RWPE1 (cell line): ENCODE measurements at places on chromosomes 12 and 14.

DNA sequence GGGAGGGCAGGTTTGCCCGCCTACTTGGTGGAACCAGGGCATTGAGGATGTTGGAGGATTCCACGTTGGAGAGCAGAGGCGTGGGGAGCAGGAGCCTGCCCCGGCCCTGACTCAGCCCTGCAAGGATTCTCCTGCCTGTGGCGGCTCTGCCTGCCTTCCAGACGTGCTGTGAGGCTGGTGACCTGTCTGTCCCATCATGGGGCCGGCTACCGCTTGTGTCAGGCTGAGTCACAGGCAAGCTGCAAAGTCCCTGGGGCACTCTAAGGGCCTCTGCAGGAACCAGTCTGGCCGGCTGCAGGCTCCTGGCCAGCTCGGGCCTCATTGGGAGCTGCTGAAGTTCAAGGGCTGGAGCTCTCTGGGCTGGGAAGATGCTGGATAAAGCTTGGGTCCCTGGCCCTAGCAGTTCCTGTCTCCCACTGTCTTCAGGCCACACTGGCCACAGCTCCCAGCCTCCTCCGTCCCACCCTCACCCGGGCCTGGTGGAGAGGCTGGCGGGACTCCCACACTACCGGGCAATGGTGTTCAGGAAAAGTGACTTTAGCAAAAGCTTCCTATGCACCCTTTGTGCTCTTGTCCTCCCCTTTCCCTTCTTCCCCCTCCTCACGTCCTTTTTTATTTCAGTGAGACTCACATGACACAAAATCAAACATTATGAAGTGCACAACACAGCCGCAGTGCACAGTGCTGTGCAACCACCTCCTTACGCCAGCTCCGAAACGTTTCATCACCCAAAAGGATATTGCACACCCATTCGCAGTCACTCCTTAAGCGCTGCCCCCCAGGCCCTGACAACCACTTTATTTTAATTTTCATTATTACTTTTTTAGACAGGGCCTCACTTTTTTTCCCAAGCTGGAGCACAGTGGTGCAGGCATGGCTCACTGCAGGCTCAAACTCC is 22.0 kb upstream of the ULK1 start:
- peak; percentile 78 for DNase-seq

- no peak for DNase-seq
Measured at GRCh38 chr12:109779382-109779781, 53.8 kb downstream of the TRPV4 start.

DNA sequence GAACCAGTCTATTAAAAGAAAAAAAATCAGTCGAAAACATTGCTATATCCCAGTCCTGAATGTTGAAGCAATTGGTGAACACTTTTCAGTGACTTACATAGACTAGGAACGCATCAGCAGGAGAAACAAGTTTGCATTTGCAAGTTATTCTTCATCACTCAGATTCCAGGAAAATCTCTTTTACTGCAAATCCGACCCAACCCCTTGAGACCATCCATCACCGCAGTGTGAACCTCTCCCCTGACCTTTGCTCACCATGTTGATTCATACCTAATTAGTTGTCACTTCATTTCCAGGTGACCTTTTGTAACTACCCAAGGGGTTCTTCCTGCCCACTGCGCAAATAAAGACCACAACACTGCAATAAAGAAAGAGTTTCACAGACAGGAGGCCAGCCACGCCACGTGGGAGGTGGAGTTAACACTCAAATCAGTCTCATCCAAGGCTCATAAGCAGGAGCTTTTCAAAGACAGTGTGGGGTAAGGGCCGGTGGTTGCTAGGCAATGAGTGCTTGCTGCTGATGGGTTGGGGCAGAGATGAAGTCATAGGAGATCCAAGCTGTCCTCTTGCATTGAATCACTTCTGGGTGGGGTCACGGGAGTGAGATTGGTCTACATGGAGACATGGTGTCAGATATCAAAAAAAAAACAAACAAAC is 241.3 kb upstream of the TMEM132C start:
- DNase-seq = no peak

- DNase-seq = no peak
Measured at GRCh38 chr14:87409393-87409792, 583.6 kb downstream of the GALC start.

DNA sequence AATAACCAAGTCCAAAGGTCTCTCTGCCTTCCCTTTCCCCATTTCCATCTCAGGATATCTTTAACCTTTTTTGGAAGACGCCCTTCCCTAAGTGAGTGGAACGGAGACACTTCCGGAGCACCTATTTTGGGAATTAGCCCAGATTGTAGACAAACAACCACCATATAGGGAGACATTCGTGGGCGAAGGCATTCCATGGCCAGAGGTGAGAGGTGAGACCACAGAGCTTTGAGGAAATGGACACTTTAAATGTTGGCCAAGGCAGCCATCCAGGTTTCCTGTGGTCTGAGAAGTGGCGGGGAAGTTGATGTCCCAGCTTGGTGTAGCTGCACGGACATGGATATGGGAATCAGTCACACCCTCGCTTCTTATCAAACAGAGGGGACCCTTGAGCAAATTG is 69.4 kb upstream of the BDKRB2 start:
- DNase-seq = no peak

DNA sequence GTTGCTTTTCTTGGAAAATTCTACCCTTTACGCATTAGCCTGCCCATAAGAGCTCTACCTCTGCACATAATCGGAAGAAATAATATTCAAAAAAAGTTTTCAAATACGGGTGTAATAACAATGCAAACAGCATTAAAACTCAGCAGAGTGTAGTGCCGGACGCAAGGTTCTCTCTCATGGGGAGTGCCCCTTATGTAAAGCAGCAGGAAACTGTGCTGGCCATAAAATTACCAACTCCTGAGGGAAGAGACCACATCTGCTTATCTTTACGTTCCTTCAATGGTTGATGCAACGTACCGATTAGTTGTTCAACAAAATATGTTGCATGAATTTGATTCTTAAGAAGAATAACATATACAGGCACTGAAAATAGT is 118.7 kb upstream of the TMCC3 start:
- DNase-seq = no peak

- DNase-seq = peak; percentile 94
Measured at GRCh38 chr14:64707661-64708060, 3.4 kb downstream of the PLEKHG3 start.

DNA sequence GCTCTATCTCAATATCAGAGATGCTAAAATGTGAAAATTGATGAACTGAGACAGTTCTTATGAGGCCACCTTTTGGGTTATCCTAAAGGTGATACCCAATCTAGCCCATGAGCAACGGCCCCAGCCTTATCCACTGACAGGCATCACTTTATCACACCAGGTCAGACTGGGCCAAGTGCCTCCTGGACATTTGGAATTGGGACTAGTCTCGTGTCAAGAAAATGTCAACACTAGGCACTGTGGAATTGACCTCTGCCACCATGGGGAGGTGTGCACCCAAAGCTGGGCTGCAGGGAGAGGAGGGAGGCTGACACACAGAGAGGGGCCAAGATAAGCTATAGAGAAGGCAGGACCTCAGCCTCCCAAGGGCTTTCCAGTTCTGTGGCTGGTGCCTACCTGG is 78.5 kb upstream of the ZFP36L1 start:
- no peak for DNase-seq

GRCh38 chr12:14852880-14853279 is 9.6 kb upstream of the ART4 start:
- DNase-seq = no peak

DNA sequence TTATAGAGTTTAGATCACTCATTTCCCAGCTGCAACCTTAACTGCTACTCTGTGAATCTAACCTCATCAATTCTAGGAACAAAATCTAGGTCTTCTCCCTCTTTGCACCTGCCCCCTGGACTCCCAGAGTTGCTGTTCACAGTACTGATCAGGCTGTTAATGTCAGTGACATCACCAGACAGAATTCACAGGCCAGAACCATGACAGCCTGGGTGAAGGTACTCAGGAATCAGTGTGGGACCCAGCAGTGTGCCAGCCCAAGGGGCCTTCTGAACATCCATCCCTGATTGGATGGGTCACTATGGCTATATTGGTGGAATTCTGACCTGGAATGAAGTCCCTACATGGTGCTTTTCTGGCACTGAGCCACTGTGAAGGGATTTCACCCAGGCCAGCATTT is 72.8 kb downstream of the CLMN start:
- no peak for DNase-seq

DNA sequence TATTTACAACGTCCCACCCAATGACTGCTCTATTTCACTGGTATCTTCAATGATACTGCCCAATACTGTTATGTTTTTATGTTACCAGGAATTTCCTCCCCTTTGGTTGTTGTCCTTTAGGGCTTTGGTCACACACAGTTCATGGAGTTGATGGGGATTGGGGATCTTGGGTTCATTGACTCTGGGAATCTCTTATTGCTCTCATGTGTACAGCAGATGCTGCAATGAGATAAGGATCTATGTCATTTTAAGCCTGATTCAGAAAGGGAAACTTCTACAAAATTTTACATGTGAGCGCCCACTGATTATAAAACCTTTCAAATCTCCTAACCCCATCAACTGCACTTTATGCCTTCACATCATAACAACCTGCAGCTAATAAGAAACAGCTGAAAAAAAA is 67.2 kb downstream of the FAR2 start:
- no peak for DNase-seq

DNA sequence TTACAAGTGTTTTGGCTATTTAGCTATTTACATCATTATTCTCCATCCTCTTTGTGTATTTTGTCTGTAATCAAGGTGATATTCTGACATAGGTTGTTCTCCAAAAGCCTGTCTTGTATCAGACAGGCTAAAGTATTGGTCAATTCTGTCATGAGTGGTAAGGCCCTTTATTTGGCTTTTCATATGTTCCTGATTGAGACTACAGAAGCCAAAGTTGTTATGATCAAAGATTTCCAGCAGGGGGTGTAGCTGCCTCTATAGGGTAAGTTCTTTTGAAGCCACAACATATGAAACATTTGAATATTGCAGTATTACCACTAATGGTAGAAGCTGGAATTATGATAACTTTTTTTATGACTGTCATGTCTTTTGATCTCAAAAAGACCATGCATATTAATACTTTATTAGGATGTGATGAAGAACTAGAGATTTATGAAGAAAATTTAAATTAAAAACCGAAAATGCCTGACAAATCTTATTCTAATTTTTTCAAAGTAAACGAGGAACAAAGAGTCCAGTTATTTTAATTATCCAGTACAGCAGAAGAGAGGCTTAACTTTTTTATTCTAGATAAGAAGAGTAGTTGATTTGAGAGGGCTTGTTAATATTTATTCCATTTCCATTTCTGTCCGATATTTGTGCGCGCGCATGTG is 3.4 kb upstream of the ARHGAP5 start:
- DNase-seq = peak; percentile 67

- DNase-seq = no peak
Measured at GRCh38 chr12:26422839-26423398, 227.5 kb downstream of the SSPN start.

GRCh38 chr12:15192720-15193119 is 28.5 kb downstream of the RERG start:
- DNase-seq = no peak

DNA sequence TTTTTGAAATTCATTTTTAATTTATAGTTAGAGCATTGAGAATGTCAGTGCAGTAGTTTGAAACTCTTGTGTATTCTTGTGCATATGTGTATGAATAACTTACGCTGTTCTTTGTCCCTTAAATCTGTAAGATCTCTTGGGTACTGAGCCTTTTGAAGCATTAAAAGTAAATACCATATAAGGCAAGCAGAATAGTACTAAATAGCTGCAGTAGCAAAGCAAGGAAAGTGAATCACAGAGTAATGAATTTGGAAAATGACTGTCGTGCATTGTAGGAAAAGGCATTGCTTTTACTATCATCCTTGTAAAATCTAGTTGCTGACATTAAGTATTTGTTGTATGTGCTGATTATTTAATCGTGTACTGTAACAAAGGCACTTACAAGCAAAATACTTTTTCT is 12.1 kb downstream of the CNOT2 start:
- no peak for DNase-seq

DNA sequence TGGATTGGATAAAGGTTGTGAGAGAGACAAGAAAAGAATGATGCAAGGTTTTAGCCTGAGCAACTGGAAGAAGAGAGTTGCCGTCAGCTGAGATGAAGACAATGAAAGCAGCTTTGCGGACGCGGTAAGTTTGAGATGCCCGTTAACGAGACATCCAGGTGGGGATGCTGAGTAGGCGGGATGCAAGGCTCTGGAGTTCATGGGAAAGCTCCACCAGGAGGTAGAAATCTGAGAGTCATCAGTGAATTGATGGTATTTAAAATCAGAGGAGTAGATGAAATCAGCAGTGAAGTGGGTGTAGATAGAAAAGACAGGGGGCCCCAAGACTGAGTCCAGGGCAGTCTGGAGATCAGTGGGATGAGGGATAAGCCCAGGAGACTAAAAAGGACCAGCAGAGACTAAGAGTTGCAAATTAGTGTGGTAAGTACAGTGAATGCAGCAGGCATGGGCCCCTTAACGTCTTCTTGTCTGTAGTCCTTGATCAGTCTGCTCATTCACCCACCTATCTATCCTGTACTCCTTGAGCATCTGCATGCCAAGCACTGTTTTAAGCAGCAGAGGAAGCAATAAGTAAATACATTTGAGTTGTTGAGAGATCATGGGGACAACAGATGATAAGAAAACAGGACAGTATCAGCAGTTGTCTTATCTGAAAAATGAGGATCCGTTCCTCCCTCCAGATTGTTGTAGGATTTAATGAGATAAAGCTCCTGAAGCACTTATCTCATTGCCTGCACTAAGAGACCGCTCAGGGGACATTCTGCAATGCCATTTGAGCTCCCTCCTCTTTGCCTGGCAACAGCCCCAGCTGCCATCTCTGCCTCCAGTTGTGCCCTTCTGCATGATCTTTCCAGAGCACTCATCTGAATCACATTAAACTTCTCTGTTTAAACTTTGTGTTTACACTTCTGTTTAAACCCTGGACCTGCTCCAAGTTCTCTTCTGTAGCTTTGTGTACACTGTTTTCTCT is 91.5 kb downstream of the APAF1 start:
- DNase-seq = no peak

- DNase-seq = peak; percentile 41
Measured at GRCh38 chr12:48925304-48926011, at the start of gene FKBP11. Gene FKBP11 (minus strand): TSS chr12:48925492. CDS start chr12:48925428, 64 bp downstream.

- peak; percentile 57 for DNase-seq
Measured at GRCh38 chr12:47946413-47947323, 16.7 kb upstream of the TMEM106C start.

DNA sequence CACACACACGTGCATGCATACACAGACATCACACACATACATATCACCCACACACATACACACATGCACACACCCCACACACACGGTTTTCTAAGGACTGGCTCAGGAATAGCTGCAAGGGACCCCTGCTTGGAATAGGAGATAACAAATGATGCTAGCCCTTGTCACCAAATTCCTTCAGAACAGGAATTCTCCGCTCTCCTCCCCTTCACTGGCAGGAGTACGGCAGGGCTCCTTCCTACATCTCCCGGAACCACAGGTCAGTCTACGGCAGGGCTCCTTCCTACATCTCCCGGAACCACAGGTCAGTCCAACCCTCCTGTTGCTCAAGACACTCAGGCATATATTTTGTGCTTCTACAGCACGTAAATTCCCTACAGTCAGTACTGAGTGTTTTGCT is 23.9 kb downstream of the PHLDA1 start:
- DNase-seq = no peak

GRCh38 chr12:59085690-59086089 is 165.4 kb upstream of the LRIG3 start:
- DNase-seq = no peak

GRCh38 chr14:74425525-74426201 is 347 bp downstream of the SYNDIG1L start:
- peak; percentile 70 for DNase-seq

- no peak for DNase-seq
Measured at GRCh38 chr14:90140956-90141316, 79.1 kb downstream of the KCNK13 start.

GRCh38 chr12:11758510-11759493 is 109.3 kb downstream of the ETV6 start:
- no peak for DNase-seq
